ENCODE measurements at places on chromosomes 2 and 18.

DNA sequence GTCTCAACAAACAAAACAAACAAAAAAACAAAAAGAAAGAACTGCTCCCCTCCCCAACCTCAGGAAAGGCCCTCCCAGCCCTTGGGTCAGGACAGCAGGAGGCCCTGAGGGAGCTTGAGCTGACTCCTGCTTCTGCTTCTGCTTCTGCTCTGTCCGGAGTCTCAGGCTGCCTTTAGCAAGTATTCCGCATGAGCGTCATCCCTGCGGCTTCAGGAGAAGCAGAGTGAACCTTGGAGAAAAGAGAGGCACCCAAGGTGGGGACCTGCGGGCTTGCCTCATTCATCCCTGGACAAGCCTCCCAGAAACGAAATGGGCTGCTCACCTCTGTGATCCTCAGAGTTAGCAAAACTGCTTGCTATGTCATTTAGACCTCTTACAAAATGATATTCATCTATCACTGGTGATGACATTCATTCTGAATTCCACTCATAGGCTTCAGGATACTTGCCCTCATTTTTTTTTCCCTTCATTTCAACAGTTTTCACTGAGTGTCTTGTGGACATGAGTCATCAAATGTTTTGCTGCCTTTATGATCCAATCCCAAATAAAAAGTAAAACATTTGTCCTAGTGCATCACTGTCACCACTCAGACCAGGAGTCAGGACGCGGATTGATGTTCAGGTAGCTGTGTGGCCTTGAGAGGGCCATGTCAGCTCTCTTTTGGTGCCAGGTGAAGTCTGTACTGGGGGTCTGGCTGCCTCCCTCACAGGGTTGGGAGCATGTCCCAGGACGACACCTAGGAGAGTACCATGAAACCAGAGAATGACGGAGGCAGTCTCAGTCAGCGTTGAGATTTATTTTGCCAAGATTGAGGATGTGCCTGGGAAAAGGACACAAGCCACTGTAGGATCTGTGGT is 51.7 kb downstream of the IMPA2 start:
- DNase-seq: no peak

DNA sequence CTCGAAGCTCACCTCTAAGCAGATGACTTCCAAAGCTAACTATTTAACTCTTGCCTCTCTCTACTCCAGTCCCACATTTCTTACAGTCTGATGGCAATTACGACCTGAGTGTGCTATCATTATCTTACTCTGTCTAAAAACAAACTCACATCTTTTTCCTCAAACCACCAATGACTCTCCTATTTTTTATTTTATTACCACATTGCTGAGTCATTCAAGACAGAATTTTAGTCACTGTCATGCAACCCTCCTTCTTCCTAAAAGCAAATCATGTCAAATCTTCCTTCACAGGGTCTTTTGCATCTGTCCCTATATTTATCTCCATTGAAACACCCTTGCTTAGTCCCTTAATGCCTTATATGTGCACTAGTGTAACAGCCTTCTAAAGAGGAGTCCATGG is 34.6 kb upstream of the C2orf15 start:
- DNase-seq: no peak

DNA sequence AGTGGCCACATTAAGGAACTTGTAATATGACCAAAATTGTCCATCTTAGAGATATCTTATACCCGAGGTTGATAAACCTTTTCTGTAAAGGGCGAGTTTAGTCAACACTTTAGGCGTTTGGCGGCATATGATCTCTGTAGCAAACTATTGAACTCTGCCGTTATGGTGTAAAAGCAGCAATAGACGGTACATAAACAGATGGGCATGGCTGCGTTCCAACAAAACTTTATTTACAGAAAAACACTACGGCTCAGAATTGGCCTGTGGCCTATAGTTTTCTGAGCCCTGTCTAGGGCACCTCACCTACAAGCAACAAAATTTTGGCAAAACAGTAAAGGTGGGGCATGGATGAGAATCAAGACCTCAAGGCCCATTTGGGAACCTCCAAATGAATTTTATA is 121.9 kb upstream of the HAAO start:
- no peak for DNase-seq

DNA sequence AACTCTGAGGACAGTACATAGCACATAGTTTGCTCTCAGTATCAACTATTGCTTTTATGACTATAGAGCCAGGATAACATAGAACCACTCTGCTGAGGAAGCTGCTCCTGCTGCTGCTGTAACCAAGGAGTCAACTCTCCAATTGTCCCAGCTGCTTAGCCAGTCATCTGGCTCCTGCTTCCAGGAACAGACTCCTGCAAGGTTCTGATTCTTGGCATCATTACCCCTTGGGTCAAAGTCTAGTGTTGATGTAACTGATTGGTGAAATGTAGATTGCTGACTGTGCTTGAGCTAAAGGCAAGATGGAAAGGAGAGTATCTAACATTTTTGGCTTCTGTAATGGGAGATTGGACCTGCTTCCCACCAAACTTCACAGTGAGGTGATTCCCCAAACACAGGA is 261.9 kb upstream of the FSHR start:
- DNase-seq: no peak

GRCh38 chr2:56001947-56002346 is 78.4 kb upstream of the EFEMP1 start:
- no peak for DNase-seq

DNA sequence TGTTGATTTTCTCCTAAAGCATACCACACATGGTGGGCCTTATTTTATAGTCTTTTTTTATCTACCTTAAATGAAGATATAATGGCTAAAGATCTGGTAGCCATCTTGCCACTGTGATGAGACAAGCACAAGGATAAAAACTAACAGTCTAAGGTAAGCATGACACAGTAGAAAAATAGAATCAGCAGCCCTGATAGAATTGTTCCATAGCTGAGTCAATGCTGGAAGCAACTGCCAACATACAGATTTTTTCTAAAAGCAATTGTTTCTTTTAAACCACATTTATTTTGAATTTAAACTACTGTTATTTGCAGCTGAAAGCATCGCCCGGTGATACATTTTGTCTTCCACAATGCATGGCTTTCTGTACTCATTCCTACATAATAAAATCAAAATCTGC is 1091.5 kb upstream of the CHAC2 start:
- no peak for DNase-seq

GRCh38 chr18:32735781-32736180 is 37.0 kb downstream of the KLHL14 start:
- no peak for DNase-seq

DNA sequence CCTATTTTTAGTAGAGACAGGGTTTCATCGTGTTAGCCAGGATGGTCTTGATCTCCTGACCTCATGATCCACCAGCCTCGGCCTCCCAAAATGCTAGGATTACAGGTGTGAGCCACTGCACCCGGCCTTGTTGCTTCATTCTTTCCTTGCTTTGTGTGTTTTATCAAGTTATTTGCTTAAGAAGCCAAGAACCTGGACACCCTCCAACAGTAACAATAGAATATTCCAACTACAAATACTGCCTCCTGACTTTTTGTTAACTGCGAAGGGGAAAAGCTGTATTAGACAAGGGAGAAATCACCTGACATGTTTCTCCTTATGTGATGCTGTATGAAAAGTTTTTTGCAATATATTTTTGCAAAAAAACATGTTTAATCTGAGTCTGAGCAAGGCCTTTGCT is 297.2 kb downstream of the NCKAP5 start:
- DNase-seq: no peak

GRCh38 chr2:201931475-201931874 is 102.2 kb upstream of the FZD7 start:
- no peak for DNase-seq
